ENCODE measurements at places on chromosomes 3 and 15.

DNA sequence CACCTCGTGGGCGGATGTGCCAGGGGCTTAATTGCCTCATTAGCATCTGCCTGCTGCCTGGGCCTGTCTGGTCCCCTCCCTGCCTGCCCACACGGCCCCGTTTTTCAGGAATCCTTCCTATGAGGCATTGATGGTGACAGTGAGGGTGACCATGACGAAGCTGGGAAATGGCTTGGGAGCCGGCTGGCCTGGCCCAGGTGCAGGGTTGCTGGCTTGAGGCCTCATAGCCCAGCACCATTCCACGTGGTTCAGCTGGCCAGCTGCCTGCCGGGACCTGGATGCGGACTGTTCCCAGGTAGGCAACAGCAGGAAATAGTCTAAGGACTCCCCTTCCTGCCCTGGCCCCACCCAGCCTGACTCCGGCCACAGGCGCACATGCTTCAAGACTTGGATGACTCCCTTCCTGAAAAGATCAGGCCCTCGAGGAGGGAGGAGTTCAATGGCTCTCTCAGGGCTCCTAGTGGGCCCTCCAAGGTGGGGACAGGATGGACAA is 8.9 kb upstream of the DUSP7 start:
- no peak for DNase-seq

- no peak for DNase-seq
Measured at GRCh38 chr3:76930712-76931111, 109.2 kb upstream of the ROBO2 start.

- DNase-seq, result no peak
Measured at GRCh38 chr3:187725653-187726370, 19.5 kb downstream of the BCL6 start.

DNA sequence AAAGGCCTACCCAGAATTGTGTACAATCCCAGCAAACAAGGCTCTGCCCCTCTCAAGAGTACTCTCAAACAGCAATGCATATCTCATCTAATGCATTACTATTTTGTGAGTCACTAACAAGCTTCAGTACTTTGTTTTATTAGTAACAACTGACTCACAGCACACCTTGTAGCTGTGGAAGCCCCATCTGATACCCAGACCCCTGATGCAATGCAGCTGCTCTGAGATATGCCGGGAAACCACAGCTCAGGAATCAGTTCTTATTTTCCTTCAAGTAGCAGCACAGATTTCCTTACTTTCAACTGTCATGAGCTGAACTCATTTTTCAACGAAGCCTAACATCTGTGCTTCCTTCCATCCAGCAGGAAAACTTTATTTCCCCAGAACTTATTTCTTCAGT is 37.8 kb downstream of the CCNL1 start:
- no peak for DNase-seq

GRCh38 chr3:172309741-172310427 is 138.4 kb downstream of the GHSR start:
- no peak for DNase-seq

- DNase-seq, result peak; percentile 6
Measured at GRCh38 chr15:29457729-29458128, 188.1 kb upstream of the NSMCE3 start.

GRCh38 chr3:184338511-184338945 is 1.1 kb downstream of the FAM131A start:
- peak; percentile 32 for DNase-seq

GRCh38 chr3:103389356-103389755 is 954.5 kb downstream of the ZPLD1 start:
- DNase-seq, result no peak

DNA sequence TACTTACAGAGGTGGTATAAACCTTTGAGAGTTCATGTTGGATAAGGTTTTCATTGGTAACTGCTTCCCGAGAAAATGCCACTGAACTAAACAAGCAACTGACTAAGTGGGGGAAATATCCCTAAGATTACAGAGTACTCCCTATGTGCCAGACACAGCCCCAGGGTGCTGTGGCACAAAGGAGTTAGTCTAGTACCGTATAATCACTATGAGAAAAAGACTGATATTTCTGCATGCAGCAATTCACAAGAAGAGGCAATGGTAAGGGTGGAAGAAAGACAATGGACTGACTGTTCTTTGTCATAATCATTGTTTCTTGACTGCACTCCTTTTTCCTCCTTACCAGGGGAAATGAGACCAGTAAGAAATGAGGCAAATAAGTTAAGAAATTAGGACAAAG is 20.0 kb upstream of the SLC25A26 start:
- DNase-seq, result no peak

- DNase-seq, result peak; percentile 20
Measured at GRCh38 chr3:184230081-184230602, 757 bp downstream of the VWA5B2 start.

- peak; percentile 60 for DNase-seq
Measured at GRCh38 chr15:47673232-47673761, 44.0 kb upstream of the SEMA6D start.

GRCh38 chr15:33503681-33504080 is 192.9 kb downstream of the RYR3 start:
- no peak for DNase-seq

DNA sequence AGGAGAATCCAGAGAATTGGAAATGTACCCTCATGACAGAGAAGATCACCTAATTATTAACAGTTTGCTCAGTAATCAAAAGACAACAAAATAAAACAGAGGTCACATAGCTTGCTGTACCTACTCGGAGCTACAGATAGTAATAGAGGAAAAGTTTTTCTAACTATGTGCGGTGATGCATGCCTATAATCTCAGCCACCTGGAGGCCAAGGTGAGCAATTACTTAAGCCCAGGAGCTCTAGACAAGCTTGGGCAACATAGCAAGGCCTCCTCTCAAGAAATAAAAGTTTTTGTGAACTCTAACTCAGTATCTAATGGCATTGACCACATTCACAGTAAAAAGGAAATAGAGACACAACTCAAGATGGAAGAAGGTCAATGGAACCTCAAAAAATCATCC is 243.6 kb downstream of the ATP8B4 start:
- no peak for DNase-seq

DNA sequence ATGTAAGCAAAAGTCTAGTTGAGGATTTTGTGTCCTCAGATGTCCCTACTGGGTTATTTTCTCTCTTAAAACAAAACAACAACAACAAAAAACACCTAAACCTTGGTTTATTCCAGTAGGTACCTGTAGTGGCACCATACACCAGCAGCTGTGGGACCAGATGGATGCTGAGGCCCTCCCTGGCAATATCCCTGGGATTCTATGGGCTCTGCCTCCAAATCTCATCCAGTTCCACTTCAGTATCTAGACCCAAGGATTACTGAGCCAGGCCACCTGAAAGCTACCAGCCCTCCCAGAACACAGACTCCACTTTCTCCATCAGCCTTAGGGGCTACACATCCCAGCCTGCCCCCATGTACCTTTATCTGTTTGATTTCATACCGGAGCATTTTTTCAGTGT is 1.7 kb downstream of the TIMP4 start:
- DNase-seq, result no peak

DNA sequence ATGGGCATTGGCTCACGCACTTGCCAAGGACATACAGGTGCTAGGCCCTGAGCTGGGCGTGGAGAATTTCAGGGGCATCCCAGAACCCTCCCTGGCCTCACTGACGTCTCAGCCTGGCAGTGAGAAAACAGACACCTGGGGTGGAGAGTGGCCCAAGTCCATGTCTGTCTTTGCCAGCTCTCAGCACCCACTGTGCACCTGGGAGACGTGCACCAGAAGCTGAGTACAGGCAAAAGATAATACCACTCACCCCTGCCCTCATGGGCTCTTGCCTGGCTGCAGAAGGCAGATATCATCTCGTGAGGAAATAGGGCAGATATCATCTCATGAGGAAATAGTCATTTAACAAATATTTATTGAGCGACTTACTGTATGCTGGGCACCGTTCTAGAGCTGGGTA is 8.0 kb downstream of the LOXL1 start:
- no peak for DNase-seq

- peak; percentile 6 for DNase-seq
Measured at GRCh38 chr3:56157693-56158362, 310.4 kb downstream of the ERC2 start.
